ENCODE measurements at places on chromosomes 2 and 18.

DNA sequence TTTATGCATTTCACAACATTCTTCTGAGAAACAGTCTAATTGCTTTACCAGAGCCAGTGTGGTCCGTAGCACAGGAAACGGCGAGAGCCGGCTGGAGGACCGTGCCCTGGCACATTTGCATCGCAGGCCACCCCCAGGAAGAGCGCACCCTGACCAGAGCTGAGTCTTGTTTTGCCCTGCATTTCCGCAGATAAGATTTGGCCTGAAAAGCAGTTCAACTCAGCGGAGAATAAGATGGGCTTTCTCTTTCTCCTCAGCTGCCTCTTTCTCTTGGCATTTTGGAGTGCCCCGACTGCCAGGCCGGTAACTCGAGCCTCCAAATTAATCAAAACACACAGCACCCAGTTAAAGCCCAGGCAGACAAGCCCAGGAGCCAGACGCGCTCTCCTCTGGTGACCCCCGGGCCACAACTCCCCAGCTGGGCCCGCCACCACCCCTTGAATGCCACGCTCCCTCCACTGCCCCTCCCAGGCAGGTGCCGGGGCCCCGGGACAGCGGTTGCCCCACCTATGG is 464 bp downstream of the COL4A4 start:
- no peak for DNase-seq

DNA sequence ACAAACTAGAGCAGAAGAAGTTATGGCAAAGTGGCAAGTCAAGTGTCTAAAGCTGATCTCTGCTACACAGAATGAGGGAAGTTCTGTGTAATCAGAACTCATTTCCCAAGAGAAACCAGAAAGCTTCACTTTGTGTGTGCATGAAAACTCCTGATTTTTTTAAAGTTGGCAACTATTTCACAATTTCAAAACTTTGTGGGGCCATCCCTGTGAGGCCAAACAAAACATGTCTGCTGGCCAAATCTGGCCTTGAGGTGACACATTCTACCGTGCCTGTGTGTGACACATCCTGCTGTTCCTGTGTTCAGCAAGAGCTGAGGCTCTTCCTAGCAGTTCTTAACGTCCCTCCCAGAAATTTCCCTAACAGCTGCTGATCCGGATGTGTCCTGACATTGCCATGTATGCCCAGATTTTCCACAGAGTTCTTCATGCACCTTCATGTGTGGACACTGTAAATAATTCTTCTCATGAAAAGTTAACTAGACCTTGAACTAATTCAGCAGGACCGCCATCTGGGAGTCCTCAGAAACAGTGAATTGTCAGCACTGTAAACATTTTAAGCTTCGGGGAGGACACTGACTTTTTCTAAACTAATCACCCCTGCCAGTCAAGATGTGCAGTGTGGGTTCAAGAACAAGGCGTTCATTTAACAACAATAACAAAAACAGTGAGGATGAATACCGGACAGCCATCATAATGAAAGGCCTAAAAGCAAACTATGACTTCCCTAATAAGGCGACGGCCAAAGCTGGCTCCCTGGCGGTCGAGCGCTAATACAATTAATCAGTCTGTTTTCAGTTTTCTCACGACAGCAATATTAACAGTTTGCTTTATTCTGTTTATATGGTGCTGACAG is 99.0 kb downstream of the PLEKHM3 start:
- no peak for DNase-seq

DNA sequence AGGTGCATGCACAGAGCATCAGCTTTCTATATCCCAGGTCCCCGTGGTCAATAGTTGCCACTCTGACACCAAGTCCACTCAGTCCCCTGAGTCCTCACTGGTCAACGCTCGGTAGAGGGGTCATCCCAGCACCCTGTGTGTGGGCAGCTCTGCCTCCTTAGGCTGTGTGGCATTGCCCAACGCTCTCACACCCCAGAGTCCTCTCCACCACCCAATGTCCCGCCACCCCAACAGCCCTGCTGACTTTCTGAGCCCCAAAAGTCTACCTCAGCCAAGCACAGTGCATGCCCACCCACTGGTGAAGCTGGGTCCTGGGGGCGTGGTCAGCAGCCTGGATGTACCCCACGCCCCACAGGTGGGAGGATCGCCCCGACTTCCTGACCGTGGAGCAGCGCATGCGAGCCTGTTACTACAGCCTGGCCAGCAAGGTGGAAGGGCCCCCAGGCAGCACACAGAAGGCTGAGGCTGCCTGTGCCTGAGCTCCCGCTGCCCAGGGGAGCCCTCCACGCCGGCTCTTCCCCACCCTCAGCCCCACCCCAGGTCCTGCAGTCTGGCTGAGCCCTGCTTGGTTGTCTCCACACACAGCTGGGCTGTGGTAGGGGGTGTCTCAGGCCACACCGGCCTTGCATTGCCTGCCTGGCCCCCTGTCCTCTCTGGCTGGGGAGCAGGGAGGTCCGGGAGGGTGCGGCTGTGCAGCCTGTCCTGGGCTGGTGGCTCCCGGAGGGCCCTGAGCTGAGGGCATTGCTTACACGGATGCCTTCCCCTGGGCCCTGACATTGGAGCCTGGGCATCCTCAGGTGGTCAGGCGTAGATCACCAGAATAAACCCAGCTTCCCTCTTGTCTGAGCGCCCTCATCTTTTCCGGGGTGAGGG is 25.9 kb downstream of the ZAP70 start:
- DNase-seq, result no peak

DNA sequence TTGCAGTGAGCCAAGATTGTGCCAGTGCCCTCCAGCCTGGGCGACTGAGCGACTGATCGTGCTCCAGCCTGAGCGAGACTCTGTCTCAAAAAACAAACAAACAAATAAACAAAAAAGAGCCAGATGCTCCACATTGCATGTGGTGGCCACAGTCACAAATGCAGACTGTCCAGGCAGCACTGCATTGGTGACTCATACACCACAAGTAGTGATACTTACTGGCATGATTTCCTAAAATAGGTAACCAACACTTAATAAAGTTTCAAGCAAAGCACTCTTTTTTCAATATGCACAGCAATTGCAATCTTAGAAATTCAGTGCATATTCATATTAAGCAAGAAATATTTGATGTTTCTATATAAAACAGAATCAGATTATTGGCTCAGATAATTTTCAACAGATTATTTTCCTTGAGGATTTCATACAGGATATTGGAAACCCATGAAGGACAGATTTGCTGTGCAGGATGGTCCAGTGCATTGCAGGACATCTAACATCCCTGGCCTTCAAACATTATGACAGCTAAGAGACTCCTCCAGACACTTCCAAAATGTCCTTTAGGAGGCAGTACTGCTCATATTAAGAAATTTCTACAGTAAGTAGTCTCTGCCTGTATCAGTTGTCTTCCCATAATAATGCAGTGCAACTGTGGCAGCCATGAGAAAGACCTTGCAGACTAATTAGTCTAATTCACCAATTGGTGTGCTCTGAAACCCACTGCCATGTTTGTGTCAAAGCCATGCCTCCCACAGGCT is 10.5 kb upstream of the SLC1A4 start:
- DNase-seq, result peak; percentile 45

- DNase-seq, result no peak
Measured at GRCh38 chr2:5164776-5165525, 527.2 kb upstream of the SOX11 start.

DNA sequence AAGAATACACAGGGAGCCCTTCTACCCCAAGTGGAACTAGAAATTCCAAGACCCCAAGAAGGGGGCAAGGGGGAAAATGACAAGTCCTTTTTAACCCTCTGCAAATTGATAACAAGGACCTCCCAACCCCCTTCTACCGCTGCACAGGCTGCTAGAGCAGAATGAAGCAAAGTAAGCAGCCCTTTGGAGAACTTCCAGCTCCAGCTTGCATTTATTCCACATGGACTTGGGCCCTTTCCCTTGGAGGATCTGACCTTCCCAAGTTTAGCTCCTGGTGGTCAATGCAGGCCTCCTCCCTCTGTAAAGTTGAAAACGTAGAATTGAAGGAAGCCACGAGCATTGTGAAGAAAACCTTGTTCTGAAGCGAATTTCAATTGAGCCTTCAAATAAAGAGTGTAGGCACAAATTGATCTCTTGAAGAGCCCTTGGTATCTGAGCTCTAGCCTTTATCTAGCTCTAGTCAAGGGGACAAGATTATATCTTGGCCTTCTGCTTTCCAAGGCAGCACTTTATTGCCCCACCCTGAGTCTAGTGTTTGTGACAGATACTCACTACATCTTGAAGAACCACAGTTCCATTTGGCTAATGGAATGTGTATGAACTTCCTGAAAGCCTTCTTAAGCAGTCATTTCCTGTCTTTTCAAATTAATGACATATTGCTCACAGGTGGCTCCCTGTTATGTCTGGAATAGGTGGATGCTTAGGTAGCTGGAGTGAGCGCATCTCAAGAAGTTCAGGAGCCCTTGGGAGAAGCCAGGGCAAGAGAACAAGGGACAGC is 37.2 kb downstream of the SLC14A2 start:
- DNase-seq, result no peak

DNA sequence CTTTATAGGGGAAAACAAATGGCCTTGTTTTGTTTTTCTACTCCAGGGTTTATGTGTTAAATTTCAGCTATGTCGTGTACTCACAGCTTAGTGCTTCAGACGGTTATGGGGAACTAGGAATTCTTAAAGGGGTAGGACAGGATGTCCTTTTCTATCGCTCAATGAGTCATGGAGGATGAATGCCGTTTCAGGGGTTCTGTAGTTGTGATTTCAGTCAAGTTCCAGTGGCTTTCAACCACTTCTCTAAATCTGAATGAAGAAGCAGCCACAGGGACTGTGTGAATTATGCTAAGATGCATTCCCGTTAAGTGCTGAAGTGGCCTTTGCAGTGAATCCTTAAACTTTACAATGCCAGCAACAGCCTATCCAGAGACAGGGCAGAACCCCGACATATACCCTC is 1231.7 kb upstream of the ZEB2 start:
- peak; percentile 57 for DNase-seq

- no peak for DNase-seq
Measured at GRCh38 chr2:215504547-215504946, 68.7 kb upstream of the FN1 start.

GRCh38 chr18:2526329-2526728 is 45.0 kb downstream of the METTL4 start:
- no peak for DNase-seq

DNA sequence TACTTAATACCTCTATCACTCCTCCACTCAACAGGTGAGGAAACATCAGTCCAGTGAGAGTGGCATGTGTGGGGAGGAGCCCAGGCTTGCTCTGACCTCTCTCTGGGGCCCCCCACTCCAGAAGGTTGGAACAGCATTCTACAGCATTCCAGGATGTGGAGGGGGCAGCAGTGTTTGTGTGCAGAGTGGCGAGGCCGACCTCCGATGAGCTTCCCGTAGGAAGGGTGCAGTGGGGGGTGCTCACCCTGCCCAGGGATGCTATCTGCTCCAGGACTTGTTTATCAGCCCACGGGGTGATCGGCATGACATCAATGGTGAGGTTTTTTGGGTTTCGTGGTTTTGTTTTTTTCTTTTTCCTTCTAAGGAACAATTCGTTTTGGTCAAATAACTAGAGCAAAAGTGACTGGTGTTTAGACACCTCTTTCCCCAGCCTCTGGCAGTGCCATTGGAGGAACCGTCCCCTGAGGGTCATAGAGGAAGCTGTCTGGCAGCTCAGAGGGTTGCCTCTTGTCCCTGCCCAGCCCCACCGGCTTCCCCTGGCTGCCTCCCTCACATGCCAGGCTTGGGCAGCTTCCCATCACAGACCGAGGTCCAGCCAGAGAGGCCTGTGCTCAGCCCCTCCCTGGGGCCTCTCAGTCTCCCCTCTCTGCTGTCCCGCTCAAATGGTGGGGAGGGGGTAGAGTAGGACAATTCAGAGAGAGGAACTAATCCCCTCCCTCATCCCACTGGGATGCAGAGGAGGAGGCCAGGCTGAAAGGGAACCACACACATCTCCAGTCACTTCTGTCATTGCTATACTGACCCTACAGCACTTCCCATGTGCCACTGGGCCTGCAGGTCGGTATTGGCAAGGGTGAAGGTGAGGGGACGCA is 96.5 kb downstream of the ZFP36L2 start:
- DNase-seq, result no peak

GRCh38 chr2:210686401-210686800 is 130.0 kb downstream of the CPS1 start:
- DNase-seq, result no peak

DNA sequence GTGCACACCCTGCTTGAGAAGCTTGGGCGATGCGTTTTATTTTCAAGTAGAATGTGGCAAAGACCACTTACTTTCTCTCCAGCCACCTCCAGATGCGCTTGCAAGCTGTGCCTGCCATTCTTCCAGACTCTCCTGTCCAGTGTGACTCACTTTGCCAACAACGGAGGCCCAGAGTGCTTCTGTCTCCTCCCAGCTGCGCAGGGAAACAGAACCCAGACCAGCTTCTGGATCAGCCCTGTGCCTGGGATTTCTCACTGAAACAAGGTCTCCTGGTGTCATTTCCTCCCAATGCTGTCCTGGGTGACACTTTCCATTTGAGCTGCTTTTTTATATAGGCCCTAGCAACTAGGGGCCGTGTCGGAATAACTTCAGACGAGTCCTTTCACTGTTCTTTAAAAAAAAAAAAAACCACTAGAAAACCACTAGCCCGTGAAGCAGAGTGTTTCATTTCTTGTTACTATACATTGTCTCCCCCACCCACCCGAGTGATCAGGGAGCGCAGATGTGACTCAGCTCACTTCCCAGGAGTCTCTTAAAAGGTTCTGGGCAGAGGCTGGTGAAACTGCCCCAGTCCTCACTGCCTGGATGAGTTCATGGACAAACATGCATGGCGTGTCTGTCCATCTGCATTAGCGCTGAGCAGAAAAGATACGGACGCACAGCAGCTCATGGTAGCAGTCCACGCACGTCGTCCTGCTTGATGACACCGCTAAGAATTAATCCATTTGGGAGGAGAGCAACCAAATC is 25.3 kb upstream of the RPL31 start:
- DNase-seq, result peak; percentile 15

DNA sequence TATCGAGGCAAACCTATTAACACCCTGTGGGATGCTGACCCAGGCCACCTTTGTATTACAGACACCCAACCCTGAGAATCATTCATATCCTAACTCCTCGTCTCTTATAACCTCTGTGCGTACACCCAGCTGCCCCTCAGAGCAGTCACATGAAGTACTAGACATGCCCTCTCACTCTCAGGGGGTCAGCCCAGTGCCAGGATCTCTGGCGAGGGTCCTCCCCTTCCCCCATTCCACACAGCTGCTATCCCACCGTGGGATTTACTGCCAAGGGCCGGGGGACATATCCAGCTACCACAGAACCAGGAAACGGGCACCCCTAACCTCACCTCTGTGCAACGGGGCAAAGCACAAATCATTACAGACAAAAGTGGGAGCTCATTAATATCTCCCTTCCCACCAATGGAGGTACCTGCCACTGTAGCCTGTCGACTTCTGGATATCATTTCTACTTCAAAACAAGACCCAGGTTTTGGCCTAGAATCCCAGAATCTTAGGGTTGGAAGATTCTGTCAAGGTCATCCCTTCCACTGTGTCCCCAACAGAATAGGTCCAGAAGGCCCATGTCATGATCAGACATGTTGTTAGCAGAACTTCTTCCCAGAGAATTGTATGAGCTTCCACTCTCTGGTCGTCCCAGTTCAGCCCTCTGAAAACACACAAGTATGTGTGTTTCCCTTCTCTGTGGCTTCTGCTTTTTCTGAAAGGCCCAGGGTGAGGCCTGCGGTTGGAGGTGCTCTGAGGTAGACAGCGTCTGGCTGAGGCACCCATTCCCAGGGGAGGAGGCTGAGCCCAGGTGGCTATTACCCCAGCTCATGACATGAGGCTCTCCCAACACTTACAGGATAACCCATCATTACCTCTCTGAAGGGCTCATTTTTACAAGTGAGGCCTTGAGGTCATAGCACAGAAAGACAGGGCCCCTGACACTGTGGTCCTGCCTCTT is 1.7 kb downstream of the TMBIM1 start:
- DNase-seq, result peak; percentile 83

Measured in NAMALWA (cell line).